ENCODE measurements at places on chromosomes 1 and 21.

- no peak for DNase-seq
Observed at GRCh38 chr1:237976331-237976730, 85.6 kb upstream of the ZP4 start.

- no peak for DNase-seq
Observed at GRCh38 chr1:204736836-204737235, 51.3 kb upstream of the LRRN2 start.

DNA sequence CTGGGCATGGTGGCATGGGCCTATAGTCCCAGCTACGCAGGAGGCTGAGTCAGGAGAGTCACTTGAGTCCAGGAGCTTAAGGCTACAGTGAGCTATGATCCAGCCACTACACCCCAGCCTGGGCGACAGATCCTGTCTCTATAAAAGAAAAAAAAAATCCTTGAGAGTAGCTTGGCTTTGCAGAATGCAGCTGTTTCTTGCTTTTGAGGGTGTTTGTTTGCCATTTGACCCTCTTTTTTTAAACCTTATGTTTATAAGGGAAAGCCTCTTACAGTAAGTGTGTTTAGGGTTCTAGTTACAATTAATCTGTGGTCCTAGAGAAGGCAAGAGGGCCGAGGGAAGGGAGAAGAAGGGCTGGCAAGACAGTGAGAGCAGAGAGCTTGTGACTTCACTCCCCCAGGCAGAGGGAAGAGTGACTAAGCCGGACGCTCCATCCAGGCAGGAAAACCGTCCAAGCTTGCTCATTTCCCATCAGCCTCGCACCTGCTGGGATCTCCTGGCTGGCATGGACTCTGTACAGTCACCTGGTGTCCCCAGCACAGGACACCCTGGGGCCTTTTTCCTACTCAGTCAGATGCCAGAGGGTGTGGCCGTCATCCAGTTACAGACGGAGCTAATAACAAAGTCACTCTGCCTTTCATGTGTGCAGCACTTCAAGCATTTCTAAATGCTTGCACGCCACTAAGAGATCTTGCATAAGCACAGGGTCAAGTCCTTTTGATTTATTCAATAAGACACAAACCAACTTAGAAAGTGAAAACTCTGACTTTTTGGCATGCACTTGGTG lies 55.5 kb upstream of the PSEN2 start:
- no peak for DNase-seq

GRCh38 chr1:211329764-211330201 lies 3.1 kb downstream of the TRAF5 start:
- DNase-seq = no peak

- DNase-seq = no peak
Observed at GRCh38 chr1:42017259-42017658, 98.5 kb upstream of the HIVEP3 start.

GRCh38 chr1:91775227-91775626 lies 110.7 kb downstream of the TGFBR3 start:
- no peak for DNase-seq

- DNase-seq = no peak
Observed at GRCh38 chr1:96688767-96689166, 32.8 kb upstream of the PTBP2 start.

GRCh38 chr1:150516616-150517015 lies 1.1 kb downstream of the FALEC start:
- DNase-seq = no peak

DNA sequence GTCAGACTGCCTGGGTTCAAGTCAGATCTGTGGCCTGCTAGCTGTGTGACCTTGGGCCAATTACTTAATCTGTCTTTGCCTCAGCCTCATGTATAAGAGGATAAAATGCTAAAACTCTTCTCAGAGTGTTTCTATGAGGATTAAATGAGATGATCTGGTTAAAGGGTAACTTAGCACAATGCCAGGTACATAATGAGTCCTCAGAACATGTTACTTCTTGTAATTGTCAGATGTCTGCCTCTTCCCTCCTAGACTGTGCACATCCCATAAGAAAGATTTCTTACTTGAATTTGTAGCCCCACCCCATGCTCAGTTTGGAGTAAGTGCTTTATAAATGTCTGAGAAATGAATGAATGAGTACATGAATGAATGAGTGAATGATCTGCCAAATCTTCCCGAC lies 34.6 kb upstream of the HIVEP3 start:
- no peak for DNase-seq

- no peak for DNase-seq
Observed at GRCh38 chr1:56563568-56563967, 15.8 kb downstream of the PLPP3 start.

DNA sequence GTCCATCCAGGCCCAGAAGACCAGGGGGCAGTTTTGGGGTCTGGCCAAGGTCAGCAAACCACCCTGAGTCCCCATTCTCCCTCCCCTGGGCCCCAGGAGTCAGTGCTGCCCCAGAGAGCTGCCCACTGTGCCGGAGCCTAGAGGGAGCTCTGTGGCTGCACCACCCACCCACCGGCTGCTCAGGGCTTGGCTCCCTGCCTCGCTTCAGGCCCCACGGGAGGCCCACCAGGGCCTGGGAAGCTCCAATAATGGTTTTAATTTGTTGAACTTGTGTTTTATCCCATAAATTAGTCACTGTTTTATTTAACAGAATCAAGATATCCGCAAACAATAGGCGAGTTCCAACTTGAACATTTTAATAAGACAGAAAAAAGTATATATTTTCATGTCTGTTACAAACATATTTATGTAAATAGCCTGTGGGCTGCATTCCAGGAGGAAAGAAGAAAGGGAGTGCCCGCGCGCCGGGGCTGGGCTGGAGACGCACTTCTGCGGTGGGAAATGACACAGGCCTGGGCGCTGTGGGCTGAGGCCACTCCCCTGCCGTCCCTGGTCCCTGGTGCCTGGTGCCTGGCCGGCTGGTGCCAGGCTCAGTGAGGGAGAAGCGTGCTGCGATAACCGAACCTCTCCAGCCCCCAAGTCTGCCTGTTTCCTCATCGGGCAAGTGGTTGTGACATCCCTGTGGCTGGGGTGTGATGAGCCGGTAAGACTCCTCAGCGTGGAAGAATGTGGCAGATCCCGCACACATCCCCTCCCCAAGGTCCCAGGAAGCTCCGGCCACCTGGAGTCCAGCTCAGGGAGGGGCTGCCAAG lies 160.5 kb downstream of the PEX14 start:
- no peak for DNase-seq
